Activated T-cell treated with anti-CD3 and anti-CD28 coated beads for 24 hours (primary cell): ENCODE measurements at places on chromosomes 5 and 9.

- no peak for DNase-seq
Measured at GRCh38 chr5:141507387-141508091, 18.7 kb downstream of the PCDHGC5 start.

DNA sequence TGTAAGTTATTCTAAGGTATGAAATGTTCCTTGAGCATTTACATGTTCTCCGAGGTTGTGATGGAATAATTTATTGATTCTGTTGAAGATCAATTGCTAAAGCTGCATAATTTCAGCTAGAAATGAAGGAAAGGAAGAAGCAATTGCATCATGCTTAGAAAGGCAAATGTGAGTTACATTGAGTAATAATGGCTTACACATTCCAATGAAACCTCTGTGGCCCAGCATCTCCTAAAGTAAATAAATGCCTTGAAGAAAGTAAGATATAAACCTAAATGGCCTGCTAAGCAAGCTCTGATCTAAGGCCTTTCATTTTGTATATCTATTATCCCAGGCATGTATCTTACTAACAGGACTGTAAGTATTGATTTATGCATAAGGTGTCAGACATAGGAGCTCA, 677.3 kb upstream of the RGMB start:
- no peak for DNase-seq

GRCh38 chr9:14932641-14933040, 22.4 kb upstream of the FREM1 start:
- no peak for DNase-seq

GRCh38 chr5:81579262-81579924, 171.5 kb downstream of the SSBP2 start:
- DNase-seq = no peak

- no peak for DNase-seq
Measured at GRCh38 chr5:97531549-97531948, 348.5 kb upstream of the RIOK2 start.

GRCh38 chr5:58890265-58890664, 307.4 kb downstream of the RAB3C start:
- no peak for DNase-seq

- no peak for DNase-seq
Measured at GRCh38 chr5:170623576-170624181, 119.9 kb downstream of the KCNIP1 start.

DNA sequence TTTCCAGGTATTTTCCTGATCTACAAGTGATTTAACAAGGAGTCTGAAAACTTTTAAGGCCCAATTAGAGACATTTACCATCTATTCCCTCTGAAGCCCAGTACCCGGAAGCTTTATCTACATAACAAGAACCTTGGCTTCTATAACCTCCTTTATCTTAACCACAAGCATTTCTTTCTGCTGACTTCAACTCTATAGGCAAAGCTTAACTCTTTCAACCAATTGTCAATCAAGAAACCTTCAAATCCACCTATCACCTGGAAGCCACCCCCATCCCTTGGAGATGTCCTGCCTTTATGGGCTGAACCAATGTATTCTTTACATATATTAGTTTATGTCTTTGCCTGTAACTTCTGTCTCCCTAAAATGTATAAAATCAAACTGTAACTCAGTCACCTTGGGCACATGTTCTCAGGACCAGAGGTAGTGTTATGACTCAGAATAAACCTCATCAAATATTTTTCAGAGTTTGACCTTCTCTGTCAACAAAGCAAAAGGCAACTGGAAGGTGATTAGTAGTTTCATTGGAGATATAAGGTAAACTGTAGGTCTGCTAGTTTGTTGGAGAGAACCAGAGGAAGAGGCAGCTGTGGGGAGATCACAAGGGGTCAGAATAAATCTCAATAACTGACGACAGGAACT, 13.0 kb upstream of the RIMOC1 start:
- DNase-seq = no peak

- no peak for DNase-seq
Measured at GRCh38 chr5:32522429-32523143, 62.8 kb upstream of the SUB1 start.

DNA sequence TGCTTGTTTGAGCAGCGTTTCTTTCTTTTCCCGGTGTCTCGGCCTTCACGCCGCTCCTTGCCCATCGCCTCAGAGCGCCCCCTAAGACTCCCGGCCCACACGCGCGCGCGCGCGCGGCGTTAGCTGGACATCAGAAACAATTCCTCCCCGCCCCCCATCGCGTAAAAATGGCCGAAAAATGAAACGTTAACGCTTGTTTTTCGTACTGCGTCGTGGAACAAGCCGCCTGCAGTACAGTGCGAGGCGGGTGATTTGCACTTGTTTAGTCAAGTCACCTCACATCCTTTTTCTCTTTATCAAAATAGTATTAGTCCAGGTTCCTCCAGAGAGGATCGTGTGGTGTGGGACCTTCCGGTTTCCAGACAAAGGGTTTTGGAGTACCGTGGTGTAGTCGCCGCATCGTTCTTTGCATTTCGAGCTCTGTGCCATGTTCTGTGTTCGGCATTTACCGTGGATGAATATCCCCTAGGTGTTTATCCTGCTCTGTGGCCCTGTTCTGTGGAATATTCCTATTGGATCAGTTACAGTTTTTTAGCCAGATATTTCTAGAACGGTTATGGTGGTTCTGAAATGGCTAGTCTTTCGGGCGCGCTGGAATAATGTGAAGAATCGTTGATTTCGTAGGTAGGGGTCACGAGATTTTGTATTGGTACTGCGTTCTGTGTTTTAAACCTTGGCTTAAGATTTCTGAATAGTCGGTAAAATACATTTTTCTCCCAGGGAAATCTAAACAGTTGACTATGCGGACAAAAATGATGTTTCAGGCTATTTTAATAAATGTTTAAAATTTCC, 1.0 kb downstream of the MATR3 start:
- DNase-seq = no peak

DNA sequence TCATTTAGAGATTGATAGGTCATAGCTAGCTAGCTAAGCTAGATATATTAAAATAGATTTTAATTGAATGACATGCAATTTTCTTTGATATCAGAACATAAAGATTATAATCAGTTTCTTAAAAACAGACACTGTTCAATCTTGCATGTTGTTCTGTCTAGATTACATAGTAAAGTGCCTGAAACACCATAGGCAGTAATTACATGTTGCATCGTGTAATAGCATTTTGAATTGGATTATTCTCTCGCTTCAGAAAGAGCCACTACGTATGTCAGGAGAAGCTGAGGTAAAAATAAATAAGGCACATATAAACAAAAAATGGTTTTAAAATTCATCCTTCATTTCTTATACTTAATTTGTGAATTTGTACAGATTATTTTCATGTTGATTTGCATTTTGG, 148.0 kb upstream of the CDH12 start:
- no peak for DNase-seq

DNA sequence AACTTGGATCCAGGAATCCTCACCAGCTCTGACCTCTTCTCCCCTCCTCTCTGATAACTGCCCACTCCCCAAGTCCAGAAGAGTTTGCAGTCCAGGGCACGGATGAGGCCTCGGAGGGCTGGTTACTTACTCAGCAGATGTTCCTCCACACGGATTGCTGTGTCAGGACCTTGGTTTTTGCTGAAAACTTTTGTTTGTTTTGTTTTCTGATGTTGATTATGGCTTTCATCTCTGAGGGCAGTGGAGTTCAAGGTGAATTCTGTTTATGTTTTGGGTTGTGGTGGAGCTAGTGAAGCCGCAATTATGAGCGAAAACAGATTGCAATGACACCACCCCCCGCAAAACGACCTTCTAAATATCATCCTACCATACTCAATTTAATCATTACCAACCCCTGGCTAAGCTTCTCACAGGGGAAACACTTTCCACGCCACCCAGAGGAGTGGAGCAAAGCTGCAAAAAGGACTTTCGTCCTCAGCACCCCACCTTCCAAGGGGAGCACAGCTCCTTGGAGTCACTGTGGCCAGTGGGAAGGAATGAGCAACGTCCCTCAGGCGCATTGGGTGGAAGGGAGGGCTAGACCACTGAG, 92.7 kb upstream of the SAP30L start:
- DNase-seq = no peak

GRCh38 chr5:169424670-169425378, 123.9 kb upstream of the SLIT3 start:
- DNase-seq = no peak

GRCh38 chr9:37253377-37253937, 133.1 kb downstream of the ZCCHC7 start:
- DNase-seq = no peak

DNA sequence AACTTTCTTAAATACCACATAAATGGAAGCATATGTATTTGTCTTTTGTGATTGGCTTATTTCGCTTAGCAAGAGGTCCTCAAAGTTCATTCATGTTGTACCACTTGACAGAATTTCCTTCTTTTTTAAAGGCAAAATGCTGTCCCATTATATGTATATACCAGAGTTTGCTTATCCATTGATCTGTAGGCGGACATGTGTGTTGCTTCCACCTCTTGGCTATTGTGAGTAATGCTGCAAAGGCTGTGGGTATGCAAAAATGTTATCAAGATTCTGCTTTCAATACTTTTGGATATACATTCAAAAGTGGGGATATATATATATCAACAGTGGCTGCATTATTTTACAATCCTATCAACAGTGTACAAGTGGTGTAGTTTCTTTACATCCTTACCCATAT, 271.0 kb downstream of the PRR16 start:
- DNase-seq = no peak

- no peak for DNase-seq
Measured at GRCh38 chr5:135600971-135601381, 22.2 kb upstream of the CXCL14 start.

GRCh38 chr5:96577909-96578308, 84.3 kb upstream of the CAST start:
- DNase-seq = no peak

GRCh38 chr5:165723931-165724330, 2218.5 kb downstream of the MAT2B start:
- DNase-seq = no peak

GRCh38 chr9:121876658-121877271, 216.3 kb downstream of the TTLL11 start:
- no peak for DNase-seq

DNA sequence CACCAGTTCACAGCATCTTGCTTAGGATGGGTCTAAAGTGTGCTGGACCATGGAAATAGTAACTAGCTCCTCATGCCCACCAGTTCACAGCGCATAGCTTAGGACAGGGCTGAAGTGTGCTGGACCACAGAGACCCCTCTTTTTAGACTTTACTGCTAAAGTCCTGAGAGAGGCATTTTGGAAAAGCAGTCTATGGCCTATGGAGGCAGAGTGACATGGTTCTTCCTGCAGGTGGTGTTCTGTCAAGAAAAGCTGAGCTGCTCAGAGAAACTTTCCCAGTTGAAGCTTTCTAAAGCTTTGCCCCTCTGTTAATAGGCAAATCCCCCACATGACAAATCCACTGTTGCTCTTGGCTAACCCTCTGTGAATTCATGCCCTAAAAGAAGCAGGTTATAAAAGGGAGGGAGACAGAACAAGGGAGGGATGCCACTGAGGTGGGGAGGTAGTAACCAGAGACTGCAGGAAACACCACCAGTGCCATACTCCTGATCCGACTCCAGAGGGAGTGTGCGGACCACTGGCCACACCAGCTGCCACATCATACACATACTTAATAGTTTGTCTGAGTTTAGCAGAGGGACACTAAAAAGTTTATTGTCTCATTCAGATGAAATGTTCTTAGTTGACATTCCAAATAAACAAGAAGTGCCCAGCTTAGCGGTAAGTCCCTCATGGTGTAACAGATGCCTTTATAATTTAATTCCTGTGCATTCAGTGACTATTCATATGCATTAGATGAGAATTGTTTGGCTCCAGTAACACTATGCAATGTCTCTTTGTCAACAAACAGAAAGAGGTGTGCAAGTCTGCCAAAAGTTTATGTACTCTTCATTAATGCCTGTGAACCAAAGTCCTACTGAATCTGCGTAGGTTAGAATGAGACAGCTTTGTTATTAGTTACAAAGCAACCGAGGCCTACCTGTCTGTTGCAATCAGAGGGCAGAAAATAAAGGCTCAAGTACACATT, 236.2 kb upstream of the NFIL3 start:
- no peak for DNase-seq

DNA sequence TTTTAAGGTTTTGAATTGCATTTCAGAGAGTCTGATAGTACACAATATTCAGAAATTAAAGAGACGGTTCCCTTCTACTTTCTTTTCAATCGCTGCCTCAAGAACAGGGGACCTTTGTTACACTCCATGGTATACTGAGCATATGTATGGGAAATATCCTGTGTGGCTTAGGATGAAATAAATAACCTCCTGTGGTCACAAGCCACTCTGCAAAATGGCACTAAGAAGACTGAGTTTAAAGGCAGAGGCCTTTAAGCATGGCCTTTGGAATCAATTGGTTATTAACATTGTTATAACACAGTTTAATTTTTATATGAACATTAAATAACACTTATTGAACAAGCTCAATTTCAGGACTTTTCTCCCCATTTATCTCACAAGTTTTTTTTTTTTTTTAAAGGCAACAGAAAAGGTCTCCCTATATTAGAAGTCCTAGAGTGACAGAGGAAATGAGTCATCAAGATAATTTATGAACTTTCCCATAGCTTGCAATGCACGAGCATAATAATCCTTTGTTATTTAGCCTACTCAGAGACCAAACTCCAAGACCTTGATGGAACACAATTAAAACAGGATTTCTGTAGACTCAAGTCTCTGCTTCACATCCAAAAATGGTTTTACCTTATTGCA, 341.9 kb downstream of the TMEM167A start:
- DNase-seq = no peak

- no peak for DNase-seq
Measured at GRCh38 chr9:581673-582497, 259.6 kb upstream of the DMRT1 start.

GRCh38 chr9:131709771-131710431, 30.0 kb downstream of the RAPGEF1 start:
- DNase-seq = no peak

GRCh38 chr5:109877670-109878045, 187.9 kb downstream of the MAN2A1 start:
- no peak for DNase-seq

GRCh38 chr5:112552791-112553190, 133.7 kb upstream of the EPB41L4A start:
- no peak for DNase-seq

GRCh38 chr5:59126708-59127573, 544.1 kb downstream of the RAB3C start:
- DNase-seq = no peak

DNA sequence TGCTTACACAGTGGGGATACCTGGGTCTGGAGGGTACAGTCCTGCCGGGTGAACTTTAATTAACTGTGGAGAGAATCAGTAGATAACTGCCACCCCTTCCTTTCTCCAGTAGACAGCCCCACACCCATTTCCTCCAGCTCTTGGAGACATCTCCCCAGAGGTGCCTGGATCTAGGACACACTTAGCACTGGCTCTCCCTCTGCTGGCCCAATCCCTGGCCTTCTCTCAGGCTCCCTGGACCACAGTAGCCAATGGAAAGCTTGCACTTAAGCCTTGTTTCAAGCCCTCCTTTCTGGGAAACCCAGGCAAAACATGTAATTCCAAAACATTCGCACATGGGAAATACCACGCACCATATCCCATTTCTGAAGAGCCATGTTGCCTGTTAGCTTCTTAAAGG, 169.2 kb upstream of the GAS1 start:
- no peak for DNase-seq

GRCh38 chr9:132970324-132971062, 8.0 kb upstream of the GFI1B start:
- DNase-seq = no peak
